ENCODE measurements at places on chromosomes 3 and 15.

DNA sequence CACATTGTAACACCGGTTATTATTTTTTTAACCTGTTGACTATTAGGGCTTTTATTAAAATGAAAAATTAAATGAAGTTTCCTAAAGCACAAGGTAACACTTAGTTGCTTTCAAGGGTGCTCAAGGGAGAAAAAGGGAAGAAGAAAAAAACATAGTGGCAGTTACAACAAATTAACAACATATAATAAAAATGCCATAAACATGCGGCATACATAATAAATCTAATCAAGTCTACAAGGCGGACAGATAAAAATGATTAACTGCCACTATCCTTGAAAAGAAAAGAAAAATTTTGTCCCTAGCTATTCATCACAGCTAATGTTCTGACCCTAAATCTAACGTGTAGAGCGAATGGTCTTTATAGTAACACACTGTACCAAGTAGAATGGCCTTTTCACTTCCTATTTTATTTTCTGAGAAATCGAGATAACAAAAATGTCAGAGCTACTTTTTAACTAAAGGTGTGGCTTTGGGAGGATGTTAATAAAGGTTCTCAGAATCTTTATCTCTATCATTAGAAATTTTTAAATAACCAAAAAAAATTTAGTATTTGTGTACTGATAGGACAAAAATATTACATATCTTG is 194.9 kb downstream of the FOXP1 start:
- DNase-seq, result no peak

- no peak for DNase-seq
Observed at GRCh38 chr15:92907896-92908712, 8.0 kb downstream of the CHD2 start.

DNA sequence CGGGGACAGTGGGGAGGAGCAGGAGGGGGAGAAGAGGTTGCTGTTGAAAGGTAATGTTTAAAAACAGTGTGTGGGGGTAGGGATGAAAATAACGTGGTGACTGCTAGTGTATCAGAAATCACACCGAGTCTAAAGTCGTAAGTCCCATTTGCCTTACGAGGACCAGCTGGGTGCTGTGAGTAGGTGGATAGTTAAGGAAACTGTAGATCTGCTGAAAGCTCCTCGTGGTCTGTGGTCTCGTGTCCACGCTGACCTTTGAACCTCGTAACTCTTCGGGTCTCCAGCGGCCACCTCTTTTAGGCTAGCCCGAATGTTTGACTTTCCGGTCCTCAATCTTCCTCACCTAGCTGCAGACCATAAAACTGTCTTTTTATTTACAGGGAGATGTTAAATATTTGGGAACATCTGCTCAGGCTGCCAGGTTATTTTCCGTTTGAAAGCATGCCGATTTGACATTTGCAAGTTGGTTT is 29.3 kb upstream of the ST3GAL6 start:
- DNase-seq, result no peak

- no peak for DNase-seq
Observed at GRCh38 chr3:50135964-50136363, 19.2 kb upstream of the SEMA3F start.

DNA sequence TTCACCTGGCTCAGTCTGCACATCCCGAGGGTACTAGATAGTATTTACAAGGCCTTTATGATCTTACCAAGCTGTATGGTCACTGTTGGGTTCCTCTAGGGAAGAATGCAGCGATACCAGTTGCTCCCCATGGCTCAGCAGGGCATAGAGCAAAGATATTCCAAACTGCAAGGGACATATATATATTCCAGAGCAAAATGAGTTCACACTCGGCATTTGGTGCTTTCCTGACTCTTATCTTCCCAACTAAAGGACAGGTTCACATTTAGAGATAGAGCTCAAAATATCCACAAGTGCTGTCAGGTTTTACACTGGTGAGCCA is 3.5 kb upstream of the SPG11 start:
- DNase-seq, result no peak

GRCh38 chr3:144141074-144141473 is 169.5 kb downstream of the DIPK2A start:
- no peak for DNase-seq

DNA sequence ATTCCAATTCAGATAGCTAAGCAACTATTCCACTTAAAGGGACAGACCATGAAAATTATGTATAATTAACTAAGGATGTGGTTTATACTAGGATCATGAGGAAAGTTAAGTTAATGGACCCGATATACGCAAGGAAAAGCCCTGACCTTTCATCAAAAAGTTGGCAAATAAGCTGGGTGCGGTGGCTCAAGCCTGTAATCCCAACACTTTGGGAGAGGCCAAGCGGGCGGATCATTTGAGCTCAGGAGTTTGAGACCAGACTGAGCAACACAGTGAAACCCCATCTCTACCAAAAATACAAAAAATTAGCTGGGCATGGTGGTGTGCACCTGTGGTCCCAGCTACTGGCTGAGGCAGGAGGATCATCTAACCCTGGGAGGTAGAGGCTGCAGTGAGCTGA is 39.6 kb downstream of the SCAP start:
- DNase-seq, result no peak

DNA sequence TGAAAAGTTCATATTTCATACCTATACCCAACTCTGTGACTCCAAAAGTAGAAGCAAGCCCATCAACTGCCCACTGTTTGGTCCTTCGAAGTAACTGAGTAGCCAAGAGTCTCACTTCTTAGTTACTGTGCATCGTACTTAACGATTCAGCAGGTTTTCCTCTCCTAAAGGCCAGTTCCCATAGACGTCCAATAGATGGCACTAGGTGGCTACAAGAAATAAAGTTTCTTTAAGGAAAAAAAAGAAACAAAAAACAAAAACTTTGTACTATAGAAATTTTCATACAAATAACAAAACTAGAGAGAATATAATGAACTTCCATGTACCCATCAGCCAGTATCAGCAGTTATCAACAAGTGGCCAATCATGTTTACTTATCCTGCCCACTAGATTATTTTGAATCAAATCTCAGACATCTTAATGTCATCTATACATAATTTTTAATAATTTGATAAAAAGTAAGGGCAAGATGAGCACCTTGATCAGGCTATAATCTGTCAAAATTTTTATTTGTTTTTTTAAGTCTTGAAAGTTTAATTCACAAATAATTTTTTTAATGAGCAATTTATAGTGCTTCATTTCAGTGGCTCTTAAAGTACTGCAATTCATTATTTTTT is 63.8 kb upstream of the ACP3 start:
- no peak for DNase-seq

- DNase-seq, result no peak
Observed at GRCh38 chr3:107588217-107588616, 65.5 kb downstream of the BBX start.

- no peak for DNase-seq
Observed at GRCh38 chr3:10707400-10708215, 108.4 kb upstream of the SLC6A11 start.

DNA sequence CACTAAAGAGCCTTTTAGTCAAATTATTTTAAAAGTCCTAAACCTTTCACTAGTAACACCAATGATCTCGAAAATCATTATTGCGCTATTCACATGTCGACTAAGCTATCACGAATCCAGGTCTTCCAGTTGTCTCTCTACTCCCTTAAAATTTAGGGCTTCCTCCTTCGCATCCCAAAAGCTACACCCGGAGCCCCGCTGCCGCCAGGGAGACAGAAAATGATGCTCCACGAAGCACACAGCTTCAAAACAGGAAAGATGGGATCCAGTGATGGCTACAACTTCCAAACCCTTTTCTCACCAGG is 253 bp downstream of the IFT80 start:
- no peak for DNase-seq

- DNase-seq, result no peak
Observed at GRCh38 chr3:48429960-48430707, at the start of gene PLXNB1. Gene PLXNB1, minus strand, starts transcription at chr3:48430086. Its CDS starts 5,475 bp downstream, at chr3:48424611.

DNA sequence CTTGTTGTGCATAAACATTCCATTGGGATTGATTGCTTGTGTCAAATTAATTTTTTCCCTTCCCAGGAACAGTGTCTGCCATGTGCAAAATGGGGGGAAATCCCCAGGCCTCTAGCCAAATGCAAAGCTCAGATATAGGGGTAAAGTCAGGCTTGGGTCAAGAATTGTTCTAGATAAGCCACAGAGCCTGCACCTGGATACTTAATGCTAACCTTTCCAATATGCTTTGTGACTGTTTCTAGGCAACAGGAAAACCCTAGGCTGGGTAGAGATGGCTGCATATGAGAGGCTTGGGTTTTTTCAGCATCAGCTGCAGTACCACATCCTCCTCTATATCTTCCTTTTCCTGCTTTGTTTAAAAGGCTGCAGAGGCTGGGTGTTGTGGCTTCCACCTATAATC is 61.9 kb upstream of the ROPN1 start:
- no peak for DNase-seq

GRCh38 chr15:92683511-92683834 is 27.9 kb upstream of the FAM174B start:
- no peak for DNase-seq

DNA sequence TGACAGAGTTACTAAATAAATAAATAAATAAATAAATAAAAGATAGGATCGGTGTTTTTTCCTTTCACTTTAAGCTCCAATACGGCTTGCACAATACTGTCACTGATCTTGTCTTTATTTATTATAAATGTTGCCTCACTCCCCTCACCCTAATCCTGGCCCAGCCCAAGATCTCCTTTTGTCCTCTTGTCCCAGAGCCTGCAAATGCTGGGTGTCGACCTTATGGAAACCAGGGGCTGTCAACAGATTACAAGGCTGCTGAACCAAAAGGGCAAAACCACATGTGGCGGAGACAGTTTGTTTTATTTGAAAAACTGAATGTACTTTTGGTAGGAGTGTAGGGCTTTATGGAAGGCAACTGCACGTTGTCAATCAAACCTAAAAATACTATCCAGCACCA is 75.9 kb downstream of the RFTN1 start:
- DNase-seq, result no peak

GRCh38 chr3:71549951-71550350 is 33.6 kb downstream of the FOXP1 start:
- no peak for DNase-seq

- DNase-seq, result no peak
Observed at GRCh38 chr3:190260301-190260700, 61.9 kb downstream of the CLDN1 start.

- DNase-seq, result no peak
Observed at GRCh38 chr3:169278667-169279066, 384.8 kb downstream of the MECOM start.

- no peak for DNase-seq
Observed at GRCh38 chr3:12624056-12624455, 39.9 kb downstream of the RAF1 start.

DNA sequence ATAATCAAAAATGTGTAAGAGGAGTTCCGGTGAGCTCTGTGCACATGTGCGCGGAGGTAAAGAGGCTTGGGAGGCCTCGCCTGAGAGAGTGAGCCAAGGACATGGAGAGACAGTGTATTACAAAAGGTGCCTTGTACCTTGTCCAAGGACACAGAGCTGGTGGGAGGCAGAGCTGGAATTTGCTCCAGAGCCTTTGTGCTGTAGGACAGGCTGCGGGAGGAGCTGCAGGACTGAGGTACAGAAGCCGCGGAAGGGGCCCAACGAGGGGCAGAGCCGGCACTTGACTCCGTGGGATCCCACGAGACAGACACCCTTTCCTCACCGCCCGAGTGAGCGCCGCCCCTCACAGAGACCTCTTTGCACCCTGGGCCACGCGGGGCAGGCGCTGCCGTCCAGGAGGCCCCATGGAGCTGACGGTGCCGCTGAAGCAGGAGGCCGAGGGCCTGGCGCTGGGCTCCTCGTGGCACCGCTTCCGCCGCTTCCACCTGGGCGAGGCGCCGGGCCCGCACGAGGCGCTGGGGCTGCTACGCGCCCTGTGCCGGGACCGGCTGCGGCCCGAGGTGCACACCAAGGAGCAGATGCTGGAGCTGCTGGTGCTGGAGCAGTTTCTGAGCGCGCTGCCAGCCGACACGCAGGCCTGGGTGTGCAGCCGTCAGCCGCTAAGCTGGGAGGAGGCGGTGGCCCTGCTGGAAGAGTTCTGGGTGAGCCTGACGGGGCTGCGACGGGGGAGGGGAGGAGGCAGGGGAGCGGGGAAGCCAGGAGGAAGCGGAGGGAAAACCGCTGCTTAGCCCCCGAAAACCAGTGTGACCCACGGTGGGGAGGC is 68.7 kb downstream of the SLTM start:
- no peak for DNase-seq

DNA sequence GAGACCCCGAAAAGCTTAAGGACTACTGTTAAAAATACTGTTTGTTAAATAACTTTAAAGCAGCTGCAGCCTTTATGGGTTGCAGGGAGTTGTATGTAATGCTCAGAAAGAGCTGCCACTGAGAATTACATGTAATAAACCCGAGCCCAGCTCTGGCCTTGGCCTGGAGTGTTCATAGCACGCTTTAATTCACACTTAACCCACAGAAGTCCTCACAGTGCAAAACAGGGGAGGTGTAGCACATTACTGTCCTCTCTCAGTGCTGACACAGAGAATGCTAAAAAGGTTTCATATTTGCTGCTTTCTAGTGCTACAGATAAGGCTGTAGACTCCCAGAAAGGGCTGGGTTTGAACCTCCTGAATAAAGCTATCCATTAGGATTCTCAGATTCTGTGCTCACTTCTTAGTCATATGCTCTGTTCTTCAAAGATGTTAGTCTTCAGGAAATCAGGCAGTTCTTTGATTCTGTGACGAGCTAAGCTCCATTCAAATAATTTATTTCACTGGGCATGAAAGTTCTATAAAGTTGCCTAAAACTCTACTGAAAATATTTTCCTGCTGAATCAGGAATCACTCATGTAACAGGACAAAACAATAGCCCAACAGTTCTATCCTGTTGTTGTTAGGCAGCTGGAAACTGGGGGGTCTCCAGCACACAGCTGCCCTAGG is 108.0 kb downstream of the SENP2 start:
- DNase-seq, result no peak

GRCh38 chr3:6667354-6667753 is 193.6 kb upstream of the GRM7 start:
- DNase-seq, result no peak

DNA sequence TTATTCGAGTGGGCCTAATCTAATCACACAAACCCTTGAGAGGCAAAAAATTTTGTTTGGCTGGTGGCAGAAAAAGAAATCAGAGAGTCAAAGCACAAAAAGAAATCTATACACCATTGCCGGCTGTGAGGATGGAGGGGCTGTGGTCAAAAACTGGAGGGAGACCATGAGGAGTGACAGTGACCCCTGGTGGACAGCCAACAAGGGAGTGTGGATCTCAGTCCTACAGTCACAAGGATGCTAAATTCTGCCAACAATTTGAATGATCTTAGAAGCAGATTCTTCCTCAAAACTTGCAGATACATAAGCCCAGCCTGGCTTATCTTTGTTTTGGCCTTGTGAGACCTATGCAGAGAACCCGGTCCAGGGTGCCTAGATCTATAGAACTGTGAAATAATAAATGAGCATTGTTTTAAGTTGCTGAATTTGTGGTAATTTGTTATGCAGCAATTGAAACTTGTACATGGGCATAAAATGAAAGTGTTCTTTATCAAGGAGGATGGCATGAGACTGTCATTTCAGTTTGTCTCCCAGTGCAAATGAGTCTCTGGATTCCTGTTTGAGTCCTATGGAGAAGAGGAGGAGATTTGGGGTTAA is 103.0 kb upstream of the ARHGEF26 start:
- no peak for DNase-seq

Data from natural killer cell treated with Interleukin-12 subunit alpha and Interleukin-12 subunit beta and Interleukin-15 and Interleukin-18, amount 100 ng/mL, for 72 hours (primary cell).